Breast epithelium (tissue), 4 donors: ENCODE measurements at places on chromosomes 2 and 18.

DNA sequence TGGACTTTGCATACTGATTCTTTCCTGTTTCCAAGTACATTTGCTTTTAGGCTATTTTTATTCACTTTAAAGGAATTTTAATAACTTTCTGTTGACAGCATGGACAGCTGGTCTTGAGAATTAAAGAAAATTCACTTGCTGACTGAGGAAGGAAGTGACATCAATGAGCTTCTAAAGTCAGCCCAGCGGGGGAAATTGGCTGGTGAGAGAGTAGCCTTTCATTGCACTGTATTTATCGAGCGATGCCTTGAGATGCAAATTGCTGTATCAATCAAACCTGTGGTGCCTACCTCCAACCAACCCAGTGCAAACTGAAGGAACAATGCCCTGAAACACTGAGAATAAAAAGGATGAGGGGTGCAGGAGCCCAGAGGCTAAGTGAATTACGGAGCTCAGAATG, 91.4 kb upstream of the AQP4 start:
- DNase-seq = no peak

DNA sequence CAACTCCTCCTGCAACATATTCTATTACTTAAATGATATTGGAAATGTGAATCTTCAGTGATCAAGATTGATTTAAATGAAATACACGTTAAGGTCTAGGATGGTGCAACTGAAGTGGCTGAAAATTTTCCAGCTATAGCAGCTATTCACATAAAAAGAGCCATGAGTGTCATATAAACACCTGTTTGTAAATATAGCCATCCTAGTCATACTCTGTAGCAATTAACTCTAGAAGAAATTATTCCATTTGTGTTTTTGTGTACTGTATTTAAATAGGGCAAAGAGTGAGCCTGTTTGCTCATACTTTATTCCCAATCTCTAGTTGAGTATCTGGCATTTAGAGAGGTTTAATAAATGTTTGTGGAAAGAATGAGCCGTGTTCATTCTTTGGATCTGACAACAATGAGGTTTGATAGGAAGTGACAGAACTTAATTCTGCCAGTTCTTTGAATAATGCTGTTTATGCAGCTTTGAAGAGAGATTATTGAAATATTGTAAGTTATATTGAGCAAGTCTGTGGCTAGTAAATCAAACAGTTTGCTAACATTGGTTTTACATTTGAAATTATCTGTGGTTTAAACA, 49.7 kb downstream of the BABAM2 start:
- DNase-seq = no peak

GRCh38 chr2:131475831-131476230, at the start of gene TUBA3D:
Gene TUBA3D (plus strand): TSS chr2:131476119. CDS start chr2:131476200, 81 bp downstream.
- DNase-seq = no peak

- DNase-seq = no peak
Observed at GRCh38 chr2:107393516-107393915, 433.2 kb upstream of the RGPD4 start.

- no peak for DNase-seq
Observed at GRCh38 chr2:1823187-1824169, 79.2 kb upstream of the PXDN start.

DNA sequence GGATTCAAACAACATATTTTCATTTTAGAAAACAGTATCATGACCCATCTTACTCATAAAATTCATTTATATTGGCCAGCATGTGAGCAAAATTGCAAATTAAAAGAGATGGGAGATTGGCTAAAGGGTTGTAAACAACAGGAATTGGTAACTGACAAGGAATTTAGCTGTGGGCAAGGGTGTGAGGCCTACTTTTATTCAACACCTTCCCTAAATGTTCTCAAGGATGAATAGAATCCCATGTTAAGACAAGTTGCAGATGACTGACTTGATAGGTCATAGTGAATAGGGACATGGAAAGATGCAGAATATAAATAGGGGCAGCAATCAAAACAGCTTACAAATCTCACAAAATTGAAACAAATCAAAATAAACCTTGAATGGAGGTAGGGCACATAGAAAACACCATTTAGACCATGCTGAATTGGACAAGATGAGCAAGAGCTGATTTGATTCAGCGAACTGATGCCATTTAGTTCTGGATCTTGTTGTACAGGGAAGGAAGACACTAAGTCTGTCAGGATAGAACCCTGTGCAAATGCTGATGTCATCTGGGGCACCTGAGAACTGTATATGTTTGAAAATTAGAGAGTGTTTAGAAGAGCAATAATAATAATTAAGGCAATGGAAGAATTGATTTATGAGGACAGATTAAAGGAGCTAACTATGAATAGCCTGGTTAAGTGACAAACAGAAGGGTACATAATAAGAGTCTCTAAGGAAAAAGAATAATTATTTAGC, 509.7 kb downstream of the ZEB2 start:
- no peak for DNase-seq

- no peak for DNase-seq
Observed at GRCh38 chr2:181354626-181355025, 102.6 kb upstream of the ITGA4 start.

DNA sequence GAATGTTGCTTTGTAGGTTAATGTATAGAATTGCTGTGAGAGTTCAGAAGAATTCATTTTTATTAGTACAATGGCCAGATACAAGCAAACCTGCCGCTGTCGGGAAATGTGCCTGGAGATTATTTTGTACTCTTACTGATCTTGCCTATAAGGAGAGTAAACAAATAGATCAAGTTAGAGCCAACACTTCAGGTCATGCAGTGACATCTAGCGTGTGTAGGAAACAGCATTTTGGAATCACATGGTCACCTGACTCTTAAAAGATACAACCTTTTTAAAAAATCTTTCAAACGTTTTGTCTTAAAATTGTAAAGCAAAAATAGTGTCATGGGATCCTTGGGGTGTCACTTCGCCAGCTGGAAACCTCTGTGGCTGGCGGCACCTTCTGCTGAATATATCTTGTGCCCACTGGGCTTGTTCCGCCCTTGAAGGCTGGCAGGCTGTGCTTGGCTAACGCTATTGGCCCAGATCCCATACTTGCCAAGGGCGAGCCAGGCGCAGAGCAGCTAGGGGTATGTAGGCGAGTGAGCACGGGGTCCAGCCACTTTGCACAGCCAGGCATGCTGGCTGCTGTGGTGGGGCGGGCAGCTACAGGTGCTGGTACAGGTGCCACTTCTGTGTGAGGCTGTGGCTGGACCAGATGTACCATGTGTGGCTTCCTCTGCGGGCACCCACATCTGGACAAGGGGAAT, 19.5 kb upstream of the RPRM start:
- DNase-seq = no peak
